AG04449 (cell line): ENCODE measurements at places on chromosomes 16 and 17.

DNA sequence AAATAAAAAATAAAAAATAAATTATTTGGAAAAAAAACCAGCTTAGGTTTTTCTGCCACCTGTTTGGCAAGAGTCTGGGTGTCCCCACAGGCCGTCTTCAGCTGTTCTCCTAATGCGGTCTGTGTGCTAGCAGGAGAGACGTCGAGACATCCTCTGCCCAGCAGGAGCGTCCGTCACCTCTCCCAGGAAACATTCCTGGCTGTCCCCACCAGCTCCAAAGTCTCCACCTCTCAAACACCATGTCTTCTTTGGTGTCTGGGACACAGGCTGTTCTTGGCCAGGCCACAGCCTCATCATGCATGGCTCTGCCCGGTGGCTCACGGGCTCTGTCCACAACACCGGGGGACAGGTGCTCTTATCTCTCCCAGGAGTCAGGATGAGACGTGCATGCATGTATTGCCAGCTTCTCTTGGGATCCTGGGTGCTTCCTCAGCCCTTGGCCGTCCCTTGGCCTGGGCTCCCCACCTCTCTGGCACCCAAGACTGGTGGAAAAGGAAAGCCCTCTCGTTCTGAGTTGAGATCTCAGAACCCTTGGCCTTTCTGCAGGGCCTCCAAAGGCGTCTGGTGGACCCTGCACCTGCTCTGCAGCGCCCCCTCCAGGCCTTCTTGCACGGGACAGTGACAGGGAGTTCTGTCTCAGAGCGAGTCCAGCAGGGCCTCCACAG, 84.9 kb upstream of the CBX4 start:
- DNase-seq = no peak

DNA sequence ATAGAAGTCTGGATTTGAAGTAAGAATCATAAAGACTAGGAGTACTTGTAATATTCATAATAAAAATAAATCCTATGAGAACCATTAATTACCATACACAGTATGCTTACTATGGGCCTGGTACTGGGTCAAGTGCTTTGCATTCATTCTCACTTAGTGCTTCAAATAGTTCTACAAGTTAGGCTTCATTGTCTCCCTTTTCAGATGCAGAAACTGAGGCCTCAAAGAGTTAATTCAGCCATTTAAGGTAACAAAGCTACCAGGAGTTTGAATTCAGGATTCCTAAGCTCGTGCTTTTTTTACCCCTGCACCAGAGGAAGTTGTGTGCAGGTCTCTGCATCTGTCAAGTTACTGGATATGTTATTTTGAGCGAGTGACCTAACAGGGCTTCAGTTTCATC, 1098.4 kb upstream of the EEF2KMT start:
- no peak for DNase-seq

- no peak for DNase-seq
Observed at GRCh38 chr17:42750739-42751344, 6.0 kb upstream of the EZH1 start.

GRCh38 chr16:82675300-82675699, 48.5 kb downstream of the CDH13 start:
- DNase-seq = peak; percentile 81

- DNase-seq = no peak
Observed at GRCh38 chr17:1368588-1368987, 31.4 kb downstream of the YWHAE start.

- no peak for DNase-seq
Observed at GRCh38 chr17:57154921-57155320, 69.9 kb downstream of the AKAP1 start.

DNA sequence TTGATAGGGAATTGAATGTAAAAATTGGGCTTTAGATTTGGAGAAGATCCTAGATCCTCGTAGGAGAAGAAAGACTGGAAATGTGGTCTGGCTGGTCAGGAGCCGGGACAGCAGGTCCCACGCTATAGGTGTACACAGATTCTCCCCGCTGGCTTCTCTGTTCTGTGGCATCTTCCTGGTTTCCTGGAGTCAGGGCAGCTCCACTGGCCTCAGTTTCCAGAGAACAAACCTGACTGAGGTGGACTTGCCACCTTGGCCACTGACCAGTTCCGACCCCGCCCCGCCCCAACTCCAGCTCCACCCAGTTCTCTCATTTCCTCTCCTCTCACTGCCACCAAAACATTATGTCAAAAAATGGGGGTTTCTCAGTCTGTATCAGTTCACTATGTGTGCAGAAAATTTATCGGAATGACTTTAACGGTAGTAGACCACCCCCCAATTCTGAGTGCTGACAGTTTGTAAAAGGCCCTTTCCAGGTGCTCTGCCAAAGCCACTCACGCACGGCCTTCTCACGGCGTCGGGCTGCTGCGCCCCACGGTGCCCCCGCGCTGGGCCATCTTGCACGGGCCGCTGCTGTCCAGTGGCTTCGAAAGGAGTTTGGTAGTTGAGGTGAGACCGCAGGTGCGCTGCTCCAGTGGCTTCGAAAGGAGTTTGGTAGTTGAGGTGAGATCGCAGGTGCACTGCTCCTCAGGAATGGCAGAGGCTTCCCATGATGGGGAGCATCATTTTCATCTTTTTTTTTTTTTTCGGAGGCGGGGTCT, 161.4 kb upstream of the CHMP6 start:
- DNase-seq = no peak

- no peak for DNase-seq
Observed at GRCh38 chr16:715477-716199, 720 bp downstream of the METRN start.

DNA sequence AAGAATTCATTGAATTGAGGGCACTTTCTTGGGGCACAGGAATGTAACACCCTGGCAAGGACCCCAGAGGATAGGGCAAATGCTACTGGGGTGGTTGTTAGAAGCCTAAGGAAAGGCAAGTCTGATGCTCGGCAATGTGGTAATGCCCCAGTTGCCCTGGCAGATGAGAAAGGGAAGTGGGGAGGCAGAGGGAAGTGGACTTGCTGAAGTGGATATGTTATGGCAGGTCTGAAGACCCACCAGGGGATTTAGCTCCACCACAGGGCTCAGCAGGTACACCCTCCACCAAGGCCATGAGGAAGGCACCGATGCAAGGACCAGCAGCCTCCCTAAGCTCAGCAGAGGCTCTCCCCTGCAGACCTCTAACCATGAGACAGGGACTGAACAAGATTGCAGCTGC, 184.8 kb downstream of the IRX5 start:
- DNase-seq = no peak

DNA sequence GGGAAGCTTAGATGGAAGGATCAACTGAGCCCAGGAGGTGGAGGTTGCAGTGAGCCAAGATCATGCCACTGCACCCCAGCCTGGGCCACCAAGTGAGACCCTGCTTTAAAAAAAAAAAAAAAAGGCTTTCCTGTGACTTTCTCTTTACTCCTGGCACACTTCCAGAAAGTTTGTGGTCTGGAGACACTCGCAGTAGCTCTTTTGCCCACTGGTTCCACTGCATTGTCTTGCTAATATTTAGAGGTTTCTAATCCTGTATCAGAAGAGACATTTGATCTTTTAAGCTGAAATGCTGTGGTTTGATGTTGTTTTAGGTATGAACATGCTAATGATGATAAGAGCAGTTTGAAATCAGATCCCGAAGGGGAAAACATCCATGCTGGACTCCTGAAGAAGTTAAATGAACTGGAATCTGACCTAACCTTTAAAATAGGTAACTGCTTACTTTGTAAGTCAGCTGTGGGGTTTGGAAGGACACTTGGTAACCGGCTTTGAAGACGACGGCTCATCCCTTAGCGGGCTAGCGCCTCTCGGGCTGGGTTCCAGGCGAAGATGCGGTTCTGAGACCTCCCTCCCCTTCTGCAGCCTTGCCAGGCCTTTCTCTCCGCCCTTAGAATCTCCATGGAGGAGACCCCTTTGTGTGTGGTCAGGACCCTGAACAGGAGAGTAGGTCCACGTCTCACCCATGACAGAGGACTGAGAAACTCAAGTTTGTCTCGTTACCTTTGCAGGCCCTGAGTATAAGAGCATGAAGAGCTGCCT, 23.1 kb downstream of the NTAN1 start:
- DNase-seq = no peak
